Activated CD4-positive, alpha-beta T cell treated with anti-CD3 and anti-CD28 coated beads, Interleukin-2, amount 50 U/mL, for 4 hours (primary cell): ENCODE measurements at places on chromosomes 16 and 17.

- DNase-seq, result peak; percentile 41
Observed at GRCh38 chr16:82639666-82640336, 13.0 kb downstream of the CDH13 start.

- DNase-seq, result no peak
Observed at GRCh38 chr16:65178151-65178550, 56.3 kb upstream of the CDH11 start.

DNA sequence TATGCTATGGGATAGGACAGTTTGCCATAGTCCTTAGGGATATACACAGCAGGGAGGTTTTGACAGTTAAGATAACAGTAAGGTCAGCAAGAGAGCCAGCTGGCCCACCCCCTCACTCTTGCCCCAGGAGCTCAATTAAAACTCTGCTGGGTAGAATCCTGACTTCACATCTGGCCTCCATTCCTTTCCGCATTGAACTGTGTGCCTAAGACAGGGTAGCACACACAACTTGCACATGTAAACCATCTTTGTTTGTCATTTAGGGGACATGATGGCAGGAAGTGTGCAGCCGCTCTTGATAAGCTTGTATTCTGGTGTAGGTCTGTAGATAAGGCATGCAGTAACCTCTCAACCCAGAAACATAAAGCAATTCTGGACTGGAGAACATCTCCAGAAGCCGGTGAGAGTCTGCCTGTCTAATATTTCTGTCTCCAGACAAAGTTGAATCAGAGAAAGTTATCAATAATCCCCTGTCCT lies 5.2 kb downstream of the MINK1 start:
- no peak for DNase-seq

DNA sequence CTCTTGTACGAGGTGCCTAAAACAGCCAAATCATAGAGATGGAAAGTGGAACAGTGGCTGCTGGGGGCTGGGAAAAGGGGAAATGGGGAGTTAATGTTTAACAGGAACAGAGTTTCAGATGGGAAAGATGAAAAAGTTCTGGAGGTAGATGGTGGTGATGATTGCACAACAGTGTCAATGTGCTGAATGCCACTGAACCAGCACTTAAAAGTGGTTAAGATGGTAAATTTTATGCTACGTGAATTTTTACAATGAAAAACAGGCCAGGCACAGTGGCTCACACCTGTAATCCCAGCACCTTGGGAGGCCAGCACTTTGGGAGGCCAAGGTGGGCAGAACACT lies 130.4 kb downstream of the C16orf78 start:
- DNase-seq, result no peak

GRCh38 chr16:27058299-27058698 lies 8.4 kb upstream of the C16orf82 start:
- no peak for DNase-seq

DNA sequence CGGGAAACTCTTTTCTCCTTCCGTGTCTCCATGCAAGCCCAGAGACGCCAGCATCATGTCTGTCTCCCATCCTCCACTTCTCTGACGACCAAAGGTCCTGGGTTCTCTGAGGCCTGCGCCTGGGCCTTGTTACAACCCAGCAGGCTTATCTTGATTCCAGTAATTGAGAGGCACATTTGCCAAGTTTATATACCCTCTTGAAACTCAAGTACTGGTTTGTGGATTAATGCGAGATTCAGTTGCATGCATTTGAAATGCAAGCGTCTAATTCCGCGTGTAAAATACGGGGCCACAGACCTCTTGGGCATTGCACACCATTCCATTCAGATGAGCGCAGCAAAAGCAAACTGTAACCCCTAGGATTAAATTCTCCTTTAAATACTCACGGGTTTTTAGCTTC lies 28.7 kb upstream of the CRISPLD2 start:
- no peak for DNase-seq

DNA sequence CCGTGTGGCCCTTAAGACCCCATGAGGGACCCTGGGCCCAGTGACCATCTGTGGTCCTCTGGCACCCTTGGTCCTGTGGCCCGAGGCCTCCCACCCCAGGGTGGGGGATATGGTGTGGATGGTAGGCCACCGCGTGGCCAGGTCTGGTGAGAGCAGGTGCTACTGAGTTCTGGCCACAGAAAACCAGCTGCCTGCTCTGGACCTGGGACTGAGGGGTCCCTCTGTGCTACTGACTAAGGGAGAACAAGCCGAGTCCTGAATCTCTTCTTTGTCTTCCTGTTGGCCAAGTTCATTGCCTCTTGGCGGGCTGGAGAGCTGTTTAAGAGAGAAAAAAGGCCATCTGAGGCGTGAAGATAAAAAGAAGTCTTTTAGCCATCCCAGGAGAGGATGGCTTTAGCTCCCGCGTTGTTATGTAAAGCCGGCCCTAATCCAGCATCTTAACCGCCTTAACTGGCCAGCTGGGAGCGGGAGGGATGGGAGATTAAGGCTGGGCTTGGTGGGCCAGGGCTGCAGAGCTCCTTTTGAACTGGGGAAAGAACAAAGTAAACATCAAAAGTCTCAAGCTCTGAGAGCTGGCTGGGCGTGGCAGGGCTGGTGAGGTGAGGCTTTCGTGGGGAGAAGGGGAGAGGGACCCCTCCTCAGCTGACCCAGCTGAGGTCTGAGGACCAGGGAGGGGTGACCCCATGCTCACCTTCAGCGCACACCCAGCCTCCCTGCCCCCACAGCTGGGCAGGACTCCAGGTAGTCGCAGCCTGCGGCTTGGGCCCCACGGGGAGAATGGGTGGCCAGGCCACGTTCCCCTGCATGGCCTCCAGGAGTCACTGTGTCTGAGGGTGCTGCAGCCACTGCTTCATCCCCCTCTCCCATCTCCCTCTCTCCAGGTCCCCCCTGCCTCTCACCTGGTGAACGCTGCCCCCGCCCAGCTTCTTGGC lies 62.4 kb downstream of the NKD1 start:
- DNase-seq, result no peak

GRCh38 chr17:6269478-6269877 lies 165.4 kb downstream of the AIPL1 start:
- no peak for DNase-seq

GRCh38 chr16:88713568-88714419 lies 7.5 kb downstream of the CTU2 start:
- no peak for DNase-seq

DNA sequence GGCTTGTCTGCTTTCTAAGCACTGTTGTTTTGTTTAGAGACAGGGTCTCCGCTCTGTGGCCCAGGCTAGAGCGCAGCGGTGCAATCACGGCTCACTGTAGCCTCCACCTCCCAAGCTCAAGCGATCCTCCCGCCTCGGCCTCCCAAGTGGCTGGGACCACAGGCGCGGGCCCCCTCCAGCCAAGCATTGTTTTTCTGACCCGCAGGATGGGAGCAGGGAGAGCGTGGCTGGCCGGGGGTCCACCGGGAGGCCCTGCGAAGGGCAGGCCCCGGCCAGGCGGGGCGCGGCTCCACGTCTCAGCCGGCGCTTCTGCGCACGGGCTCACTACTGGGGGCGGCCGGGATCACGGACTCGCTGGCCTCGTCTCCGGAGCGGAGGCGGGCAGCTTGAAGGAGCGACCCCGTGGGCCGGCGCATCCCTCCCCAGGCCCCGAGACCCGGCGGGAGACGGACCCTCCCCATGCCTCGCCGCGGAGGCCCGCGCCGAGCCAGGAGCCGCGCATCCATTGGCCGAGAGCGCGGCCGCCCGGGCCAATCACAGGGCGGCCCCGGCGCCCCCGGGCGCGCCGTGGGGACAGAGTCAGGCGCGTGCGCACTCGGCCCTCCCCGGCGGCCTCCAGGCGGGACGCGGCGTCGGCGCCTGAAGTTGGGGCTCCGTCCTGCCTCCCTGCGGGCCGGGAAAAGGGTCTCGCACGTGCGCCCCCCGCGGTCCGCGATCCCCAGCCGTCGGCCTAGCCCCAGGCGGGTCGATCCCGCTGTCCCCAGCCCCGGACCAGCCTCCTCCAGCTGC lies 24.9 kb downstream of the ACTG1 start:
- DNase-seq, result peak; percentile 74

DNA sequence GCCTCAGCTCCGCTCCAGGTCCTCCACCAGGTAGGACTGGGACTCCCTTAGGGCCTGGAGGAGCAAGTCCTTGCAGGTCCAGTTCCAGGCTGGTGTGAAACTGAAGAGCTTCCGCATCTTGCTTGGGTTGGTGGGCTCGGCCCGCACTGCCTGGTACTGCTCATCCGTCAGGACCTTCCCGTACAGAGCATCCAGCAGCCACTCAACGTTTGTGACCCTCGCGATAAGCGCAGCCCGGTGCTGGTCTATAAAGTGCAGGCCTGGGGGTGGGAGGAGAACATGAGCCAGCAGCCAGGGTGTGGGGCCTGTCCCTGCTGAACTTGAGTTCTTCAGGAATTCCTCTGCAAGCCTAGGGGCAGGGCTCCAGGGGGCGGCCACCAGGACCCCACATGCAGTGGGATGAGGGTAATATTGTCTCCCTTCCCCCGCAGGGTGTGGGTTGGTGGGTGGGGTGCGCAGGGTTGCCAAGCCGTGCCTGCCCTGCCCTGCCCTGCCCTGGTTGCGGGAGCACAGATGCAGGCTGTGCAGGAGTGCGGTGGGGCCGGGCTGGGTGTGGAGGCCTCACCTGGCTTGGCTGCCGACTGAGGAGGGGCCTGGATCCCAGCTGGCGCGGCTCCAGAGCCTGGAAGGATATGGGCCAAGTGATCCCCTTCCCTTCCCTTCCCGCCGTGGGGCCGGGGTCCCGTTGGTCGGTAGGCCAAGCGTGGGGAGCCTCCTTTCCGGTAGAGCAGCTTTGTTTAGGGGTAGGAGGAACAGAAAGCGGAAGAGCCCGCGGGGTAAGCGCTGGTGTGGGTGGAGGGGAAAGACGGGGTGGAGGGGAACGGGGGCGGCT lies 762 bp downstream of the PYCARD start:
- DNase-seq, result no peak
